ENCODE measurements at places on chromosomes 12 and 14.
A peak's percentile ranks its signal among the peaks of the same experiment; 100 is the strongest.

GRCh38 chr12:50787618-50788017 is 23.7 kb downstream of the ATF1 start:
- DNase-seq: no peak

DNA sequence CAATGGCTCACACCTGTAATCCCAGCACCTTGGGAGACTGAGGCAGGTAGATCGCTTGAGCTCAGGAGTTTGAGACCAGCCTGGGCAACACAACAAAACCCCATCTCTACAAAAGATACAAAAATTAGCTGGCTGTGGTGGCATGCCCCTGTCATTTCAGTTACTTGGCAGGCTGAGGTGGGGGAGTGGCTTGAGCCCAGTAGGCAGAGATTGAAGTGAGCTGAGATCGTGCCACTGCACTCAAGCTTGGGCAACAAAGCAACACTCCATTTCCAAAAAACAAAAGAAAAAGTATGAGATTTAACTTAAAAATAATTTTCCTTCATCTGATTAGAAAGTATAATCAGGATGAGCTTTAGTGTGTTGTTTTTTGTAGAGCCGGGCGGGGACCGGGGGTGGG is 47.9 kb upstream of the BCAT1 start:
- no peak for DNase-seq

- no peak for DNase-seq
These were observed 106.1 kb upstream of the ANO4 start for GRCh38 chr12:100688451-100688864.

DNA sequence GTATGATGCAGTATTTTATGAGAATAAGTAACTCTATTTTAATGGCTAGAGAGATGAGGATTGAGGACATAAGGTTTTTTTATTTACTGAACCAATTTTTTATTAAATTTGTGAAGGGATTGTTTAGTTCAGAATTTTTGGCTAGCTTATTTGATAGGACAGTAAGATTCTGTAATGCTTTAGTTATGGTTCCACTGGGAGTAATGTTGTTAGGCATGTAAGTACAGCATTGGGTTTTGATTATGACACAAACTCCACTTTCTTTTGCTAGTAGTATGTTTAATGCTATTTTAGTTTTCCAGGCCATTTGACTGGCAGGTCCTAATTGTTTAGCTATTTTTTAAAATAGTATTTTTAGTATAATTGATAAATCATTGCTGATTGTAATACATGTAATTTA is 33.8 kb upstream of the LRRC10 start:
- no peak for DNase-seq

GRCh38 chr12:105485921-105486320 is 155.4 kb downstream of the C12orf75 start:
- no peak for DNase-seq

GRCh38 chr12:107091381-107091780 is 2.0 kb downstream of the CRY1 start:
- DNase-seq: no peak

- no peak for DNase-seq
These were observed 19.3 kb downstream of the PPP2R5E start for GRCh38 chr14:63523735-63524426.

DNA sequence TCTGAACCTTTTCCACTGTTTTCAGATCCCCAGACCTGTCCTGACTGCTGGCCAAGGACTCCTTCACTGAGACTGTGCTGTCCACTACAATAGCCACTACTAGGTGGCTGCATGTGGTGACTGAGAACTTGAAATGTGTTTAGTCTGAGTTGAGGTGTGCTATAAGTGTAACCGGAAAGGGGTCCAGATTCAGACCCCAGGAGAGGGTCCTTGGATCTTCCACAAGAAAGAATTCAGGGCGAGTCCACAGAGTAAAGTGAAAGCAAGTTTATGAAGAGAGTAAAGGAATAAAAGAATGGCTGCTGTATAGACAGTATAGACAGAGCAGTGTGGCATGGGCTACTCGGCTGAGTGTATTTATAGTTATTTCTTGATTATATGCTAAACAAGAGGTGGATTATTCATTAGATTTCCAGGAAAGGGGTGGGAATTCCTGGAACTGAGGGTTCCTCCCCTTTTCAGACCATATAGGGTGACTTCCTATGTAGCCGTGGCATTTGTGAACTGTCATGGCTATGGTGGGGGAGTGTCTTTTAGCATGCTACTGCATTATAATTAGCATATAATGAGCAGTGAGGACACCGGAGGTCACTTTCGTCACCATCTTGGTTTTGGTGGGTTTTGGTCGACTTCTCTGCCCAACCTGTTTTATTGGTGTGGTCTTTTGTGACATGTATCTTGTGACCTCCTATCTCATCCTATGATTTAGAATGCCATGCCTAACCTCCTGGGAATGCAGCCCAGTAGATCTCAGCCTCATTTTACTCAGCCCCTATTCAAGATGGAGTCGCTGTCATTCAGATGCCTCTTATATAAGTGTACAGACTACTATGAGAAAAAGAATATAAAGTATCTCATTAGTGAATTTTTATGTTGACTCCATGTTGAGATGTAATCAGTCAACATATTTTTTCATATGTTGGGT is 70.0 kb upstream of the SRSF5 start:
- DNase-seq: peak; percentile 21

GRCh38 chr12:100842156-100842555 is 47.6 kb downstream of the ANO4 start:
- DNase-seq: no peak

- no peak for DNase-seq
These were observed 19.9 kb downstream of the PPP2R5C start for GRCh38 chr14:101781240-101782061.

GRCh38 chr12:3753544-3754284 is 805 bp upstream of the CRACR2A start:
- no peak for DNase-seq

- DNase-seq: no peak
These were observed 182.8 kb downstream of the NUAK1 start for GRCh38 chr12:105955976-105956375.

GRCh38 chr12:72522411-72522810 is 250.2 kb downstream of the TRHDE start:
- no peak for DNase-seq

GRCh38 chr12:101298426-101298825 is 18.5 kb downstream of the UTP20 start:
- no peak for DNase-seq

DNA sequence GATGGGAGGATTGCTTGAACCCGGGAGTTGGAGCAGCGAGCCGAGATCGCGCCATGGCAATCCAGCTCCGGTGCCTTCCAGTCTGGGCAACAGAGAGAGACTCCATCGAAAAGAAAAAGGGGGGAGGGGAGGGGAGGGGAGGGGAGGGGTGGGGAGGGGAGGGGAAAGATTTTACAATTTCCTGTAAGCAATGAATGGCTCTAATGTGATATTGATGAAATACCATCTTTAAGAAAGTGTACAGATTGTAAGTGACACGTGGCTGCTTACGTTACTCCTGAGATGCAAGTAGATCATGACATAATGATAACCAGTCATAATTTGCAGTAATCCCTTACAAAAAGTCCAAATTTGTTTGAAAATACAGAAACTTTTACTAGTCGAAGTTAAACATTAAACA is 1.4 kb downstream of the SLC25A21 start:
- no peak for DNase-seq

GRCh38 chr14:104530646-104531045 is 48.9 kb upstream of the C14orf180 start:
- no peak for DNase-seq

GRCh38 chr12:52993558-52993869 is 12.7 kb upstream of the EIF4B start:
- DNase-seq: no peak

- DNase-seq: no peak
These were observed 51.5 kb upstream of the CMKLR1 start for GRCh38 chr12:108390495-108391203.

GRCh38 chr14:51576117-51576430 is 75.6 kb upstream of the FRMD6 start:
- no peak for DNase-seq

GRCh38 chr12:57095440-57095839 is 6.5 kb downstream of the NAB2 start:
- no peak for DNase-seq

DNA sequence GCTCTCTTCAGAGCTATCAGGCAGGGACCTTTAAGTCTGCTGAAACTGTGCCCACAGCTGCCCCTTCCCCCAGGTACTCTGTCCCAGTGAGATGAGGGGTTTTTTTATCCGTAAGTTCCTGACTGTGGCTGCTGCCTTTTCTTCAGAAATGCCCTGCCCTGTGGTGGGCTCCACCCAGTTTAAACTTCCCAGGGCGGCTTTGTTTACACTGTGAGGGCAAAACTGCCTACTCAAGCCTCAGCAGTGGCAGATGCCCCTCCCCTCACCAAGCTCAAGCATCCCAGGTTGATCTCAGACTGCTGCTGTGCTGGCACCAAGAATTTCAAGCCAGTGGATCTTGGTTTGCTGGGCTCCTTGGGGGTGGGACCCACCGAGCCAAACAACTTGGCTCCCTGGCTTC is 46.9 kb upstream of the SLC16A7 start:
- DNase-seq: no peak

DNA sequence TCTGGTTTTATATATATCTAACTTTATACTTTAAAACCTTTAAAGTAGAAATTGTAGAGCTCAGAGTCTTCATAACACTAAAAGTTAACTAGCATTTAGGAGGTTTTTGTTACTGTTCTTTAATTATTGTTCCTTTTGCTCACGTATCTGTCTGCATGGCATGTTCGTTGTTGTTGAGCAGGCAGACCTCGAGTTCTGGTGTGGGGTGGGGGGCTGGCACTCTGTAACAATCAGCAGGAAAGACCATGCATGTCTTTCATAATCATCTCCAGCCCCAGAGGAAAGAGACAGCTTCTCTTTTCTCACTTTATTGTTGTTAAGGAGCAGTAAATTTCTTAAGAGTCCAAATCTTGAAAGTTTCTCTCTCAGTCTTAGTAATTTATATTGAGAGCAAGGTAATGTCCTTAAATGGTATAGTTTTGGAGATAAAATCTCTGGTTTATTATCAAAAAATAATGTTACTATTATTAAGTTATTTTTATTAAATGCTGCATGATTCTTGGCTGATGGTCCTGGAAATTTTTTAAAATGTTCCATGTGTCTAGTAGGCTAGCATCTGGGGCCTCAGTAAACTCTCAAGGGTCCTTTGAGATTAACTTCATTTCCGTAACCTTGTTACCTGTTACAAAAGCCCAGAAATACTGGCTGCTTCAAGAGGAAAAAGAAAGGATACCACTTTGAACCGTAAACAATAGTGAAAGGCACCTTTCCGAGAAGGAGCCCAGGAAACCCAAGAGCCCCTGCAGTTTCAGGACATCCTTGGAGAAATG is 30.3 kb downstream of the CKB start:
- no peak for DNase-seq

- DNase-seq: no peak
These were observed 100.5 kb upstream of the SSTR1 start for GRCh38 chr14:38107216-38107631.

- no peak for DNase-seq
These were observed 38.0 kb downstream of the ABCD2 start for GRCh38 chr12:39581592-39581991.
